ENCODE measurements at places on chromosomes 11 and 22. TPM values are rescaled to one million over a fixed set of nuclear protein-coding genes. Genes with fewer than 3 reads are reported as not detected.
A peak's percentile ranks its signal among the peaks of the same experiment; 100 is the strongest.

BEST1 gene
- total RNA-seq, result 2.1 TPM

GRCh38 chr11:12264361-12264760, 113.0 kb upstream of the PARVA start:
- H3K27me3 ChIP-seq, result no peaks in the 10 kb centered on the region
- peaks cover 24% of the 10 kb centered on the region for H3K36me3 ChIP-seq
- H3K4me3 ChIP-seq, result no peak overlapping the region
- H3K4me1 ChIP-seq, result no peaks in the 10 kb centered on the region
- DNase-seq, result no peak
- no peak overlapping the region for H3K27ac ChIP-seq

DNA sequence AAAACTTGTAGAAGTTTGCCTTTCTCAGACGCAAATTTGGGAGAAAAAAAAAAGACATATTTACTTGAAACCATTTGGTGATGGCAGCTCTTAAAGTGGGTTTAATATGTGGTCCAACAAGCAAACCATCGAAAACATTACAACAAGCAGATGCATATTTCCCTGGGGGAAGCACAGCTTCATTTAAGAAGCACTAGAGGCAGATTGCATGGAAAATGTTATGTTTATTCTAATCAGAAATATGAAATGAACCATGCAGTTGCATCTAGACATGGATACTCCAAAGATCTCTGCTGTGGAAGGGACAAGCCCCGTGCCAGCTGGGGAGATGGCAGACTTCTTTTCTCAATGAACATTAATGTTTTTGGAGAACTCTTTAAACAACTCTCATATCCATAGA, 57.4 kb upstream of the PARVA start:
- H3K4me3 ChIP-seq, result no peak overlapping the region
- no peaks in the 10 kb centered on the region for H3K4me1 ChIP-seq
- H3K27me3 ChIP-seq, result no peaks in the 10 kb centered on the region

DNA sequence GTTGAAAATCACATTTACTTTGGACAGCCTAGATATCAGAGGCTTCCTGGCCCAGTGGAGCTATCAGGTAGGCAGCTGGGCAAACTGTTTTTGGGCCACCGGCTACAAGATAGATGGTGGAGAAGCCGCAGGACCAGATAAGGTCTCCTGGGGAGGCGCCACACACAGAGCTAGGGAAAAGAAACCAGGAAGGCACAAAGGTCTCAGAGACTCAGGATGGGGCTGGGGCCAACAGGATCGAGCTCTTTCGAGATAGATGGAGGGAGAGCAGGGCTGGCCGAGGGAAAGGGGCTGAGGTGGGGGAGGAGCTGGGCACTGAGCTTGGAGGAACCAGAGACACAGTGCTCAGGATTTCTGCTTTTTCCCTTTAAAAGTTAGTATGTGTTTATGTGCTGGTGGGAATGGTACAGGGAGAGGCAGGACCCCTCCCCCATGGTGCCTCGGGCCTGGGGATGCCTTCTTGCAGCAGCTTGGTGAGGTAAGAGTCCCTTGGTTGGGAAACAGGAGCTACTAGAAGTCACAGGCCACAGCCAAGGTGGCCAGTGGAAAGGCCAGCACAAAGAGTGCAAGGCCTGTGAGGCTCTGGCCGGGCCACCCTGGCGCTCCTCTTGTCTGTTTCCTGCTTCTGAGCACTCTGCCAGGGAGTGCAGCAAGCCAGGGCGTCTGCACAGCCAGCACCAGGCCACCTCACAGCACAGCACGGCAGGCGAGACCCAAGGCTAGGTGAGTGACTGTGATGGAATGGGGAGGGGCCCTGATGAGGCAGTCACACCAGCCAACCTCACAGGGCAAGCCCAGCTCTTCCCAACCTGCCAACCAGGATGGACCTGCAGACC, 11.5 kb upstream of the NAP1L4 start:
- H3K36me3 ChIP-seq, result peaks cover 6% of the 10 kb centered on the region
- DNase-seq, result peak; percentile 48
- H3K27ac ChIP-seq, result no peak overlapping the region
- H3K27me3 ChIP-seq, result no peaks in the 10 kb centered on the region
- peaks cover 5% of the 10 kb centered on the region for H3K4me1 ChIP-seq

GRCh38 chr22:35612903-35613302, 4.2 kb downstream of the MB start:
- peak; percentile 78 for DNase-seq
- H3K27ac ChIP-seq, result peak overlapping the region; percentile 93
- H3K4me1 ChIP-seq, result peaks cover 49% of the 10 kb centered on the region
- H3K27me3 ChIP-seq, result no peaks in the 10 kb centered on the region

GRCh38 chr11:43649501-43649900, 31.0 kb upstream of the HSD17B12 start:
- peaks cover 22% of the 10 kb centered on the region for H3K4me1 ChIP-seq
- H3K27ac ChIP-seq, result no peak overlapping the region
- DNase-seq, result no peak
- H3K4me3 ChIP-seq, result no peak overlapping the region
- no peaks in the 10 kb centered on the region for H3K27me3 ChIP-seq

DNA sequence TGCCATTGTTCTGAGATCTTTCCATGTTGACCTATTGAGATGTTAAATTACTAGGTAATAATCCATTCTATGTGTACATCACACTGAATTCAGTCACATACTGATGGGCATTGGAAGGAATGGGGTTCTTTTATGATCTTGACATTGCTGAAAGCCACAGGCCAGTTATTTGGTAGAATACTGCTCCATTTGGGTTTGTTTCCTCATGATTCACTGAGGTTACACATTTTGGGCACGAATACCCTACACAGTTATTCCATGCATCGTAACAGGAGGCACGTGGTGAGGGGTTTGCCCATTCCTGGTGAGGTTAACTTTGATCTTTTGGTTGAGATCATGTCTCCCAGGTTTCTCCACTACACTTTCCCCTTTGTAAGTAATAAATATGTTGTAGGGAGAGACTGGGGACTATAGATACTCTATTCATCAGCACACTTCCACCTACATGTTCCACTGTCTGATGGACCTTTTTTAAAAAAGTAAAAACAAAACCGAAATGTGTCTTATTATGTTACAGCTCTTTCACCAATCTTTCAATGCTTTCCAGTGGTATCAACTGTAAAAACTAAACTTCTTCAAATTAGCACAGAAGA, 12.0 kb upstream of the FOLR1 start:
- no peak overlapping the region for H3K27ac ChIP-seq
- H3K36me3 ChIP-seq, result no peaks in the 10 kb centered on the region
- DNase-seq, result no peak

DNA sequence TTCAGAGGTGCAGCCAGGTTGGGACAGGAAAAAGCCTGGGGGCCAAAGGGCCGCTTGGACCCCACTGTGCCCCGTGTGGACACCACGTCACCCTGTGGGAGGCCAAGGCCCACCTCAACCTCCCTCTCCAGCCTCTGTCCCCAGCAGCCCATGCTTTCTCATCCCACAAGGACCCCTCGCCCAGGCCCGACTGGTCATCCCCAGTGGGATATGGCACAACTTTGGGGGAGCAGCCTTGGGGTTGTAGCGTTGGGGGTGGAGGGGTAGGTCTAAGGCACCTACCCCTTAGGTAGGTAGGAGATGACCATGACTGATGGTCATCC, 44.0 kb downstream of the IGF2 start:
- no peaks in the 10 kb centered on the region for H3K27me3 ChIP-seq
- DNase-seq, result no peak
- H3K4me3 ChIP-seq, result no peak overlapping the region
- H3K4me1 ChIP-seq, result peaks cover 29% of the 10 kb centered on the region
- H3K27ac ChIP-seq, result no peak overlapping the region

DNA sequence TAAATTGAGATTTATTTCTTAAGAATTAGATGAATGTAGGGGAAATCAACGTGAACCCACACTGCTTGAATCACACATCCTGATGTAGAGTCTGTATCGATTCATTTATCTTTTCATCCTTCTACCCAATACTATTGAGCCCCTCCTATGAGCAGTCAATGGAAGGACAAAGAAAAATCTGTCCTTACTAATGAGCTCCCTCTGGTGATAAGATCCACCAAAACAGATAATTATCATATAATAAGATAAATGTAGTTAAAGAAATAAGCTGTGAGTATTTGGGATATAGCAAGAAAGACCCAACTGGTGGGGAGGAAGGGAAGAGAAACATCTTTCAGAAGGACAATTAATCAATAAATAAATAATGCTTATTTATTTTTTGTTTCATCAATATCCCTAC, 385.1 kb upstream of the CCDC90B start:
- H3K27me3 ChIP-seq, result no peaks in the 10 kb centered on the region
- no peaks in the 10 kb centered on the region for H3K4me1 ChIP-seq
- H3K36me3 ChIP-seq, result no peaks in the 10 kb centered on the region
